ENCODE measurements at places on chromosomes 7 and 10.

DNA sequence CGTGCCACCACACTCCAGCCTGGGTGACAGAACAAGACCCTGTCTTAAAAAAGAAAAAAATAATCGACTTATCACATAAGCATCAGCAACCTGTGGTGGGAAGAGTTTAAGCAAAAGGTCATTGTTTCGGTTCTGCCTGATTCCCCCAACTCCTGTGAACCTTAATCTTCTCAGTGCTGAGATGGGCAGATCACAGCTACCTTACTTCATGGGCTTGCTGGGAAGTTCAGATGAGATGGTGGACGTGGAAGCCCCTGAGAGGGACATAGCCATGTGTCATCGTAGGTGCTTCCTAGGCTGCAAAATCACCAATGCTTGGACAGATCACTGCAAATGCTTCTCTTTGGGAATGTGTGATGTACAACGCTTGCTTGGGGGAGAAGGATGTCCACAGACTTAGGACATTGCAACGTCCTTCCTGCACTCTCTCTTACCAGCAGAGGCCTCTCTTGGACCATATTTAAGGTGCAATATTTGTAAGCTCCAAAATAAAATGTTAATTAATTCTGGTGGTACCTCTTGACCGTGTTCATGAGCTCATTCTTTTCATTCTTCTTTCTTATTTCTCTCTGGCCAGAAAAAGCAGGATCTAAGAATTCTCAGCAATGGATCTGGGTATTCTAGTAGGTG lies 8.6 kb downstream of the GJD4 start:
- no peak for DNase-seq

- no peak for DNase-seq
These were observed 80.9 kb upstream of the DNAAF5 start for GRCh38 chr7:645606-646005.

GRCh38 chr7:149605696-149606095 lies 108.1 kb upstream of the ZNF746 start:
- no peak for DNase-seq

- peak; percentile 77 for DNase-seq
These were observed 60.6 kb upstream of the TRIM8 start for GRCh38 chr10:102583435-102584417.

GRCh38 chr10:78974617-78975317 lies 94.0 kb upstream of the ZMIZ1 start:
- DNase-seq, result peak; percentile 26
